ENCODE measurements at places on chromosomes 12 and 14.

GRCh38 chr14:38256533-38256840 is 594 bp upstream of the CLEC14A start:
- DNase-seq: no peak

DNA sequence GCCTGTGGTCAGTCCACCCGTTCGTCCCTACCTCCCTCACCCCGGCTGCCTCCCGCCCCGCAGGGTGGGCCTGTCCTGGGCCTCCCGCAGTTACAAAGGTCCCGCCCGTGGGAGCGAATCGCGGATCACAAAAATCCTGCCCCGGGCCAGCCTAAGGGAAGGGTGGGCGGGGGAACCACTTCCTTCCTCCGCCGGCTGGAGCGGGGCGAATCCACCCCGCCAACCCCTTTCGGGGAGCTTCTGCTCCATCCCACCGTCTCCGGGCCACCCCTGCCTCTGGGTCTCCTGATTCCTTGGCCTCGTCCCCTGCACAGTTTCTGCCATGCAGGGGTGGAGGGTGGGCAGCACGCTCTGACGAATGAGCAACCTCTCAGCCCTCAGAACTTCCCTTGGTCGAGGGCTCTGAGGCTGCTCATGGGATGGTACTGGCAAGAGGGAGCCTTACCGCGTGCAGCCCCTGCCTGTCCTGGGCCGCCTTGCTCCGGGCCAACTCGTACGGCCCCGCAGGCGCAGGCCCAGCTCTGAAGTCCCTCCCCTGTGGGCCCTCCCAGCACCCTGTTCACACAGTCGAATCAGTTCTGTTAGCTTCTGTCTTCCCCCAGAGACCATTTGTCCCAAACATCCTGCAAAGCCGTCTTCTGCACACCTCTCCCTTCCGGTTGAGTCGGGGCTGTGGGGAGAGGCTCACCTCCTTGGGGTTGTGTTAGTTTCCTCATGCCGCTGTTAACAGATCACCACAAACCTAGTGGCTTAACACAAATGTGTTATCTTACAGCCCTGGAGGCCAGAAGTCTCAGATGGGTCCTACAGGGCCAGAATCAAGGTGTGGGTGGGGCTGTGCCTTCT is 589 bp upstream of the HVCN1 start:
- no peak for DNase-seq

GRCh38 chr14:71497645-71498086 is 434.6 kb upstream of the RGS6 start:
- no peak for DNase-seq

GRCh38 chr14:55650992-55651391 is 71.0 kb downstream of the KTN1 start:
- DNase-seq: no peak

DNA sequence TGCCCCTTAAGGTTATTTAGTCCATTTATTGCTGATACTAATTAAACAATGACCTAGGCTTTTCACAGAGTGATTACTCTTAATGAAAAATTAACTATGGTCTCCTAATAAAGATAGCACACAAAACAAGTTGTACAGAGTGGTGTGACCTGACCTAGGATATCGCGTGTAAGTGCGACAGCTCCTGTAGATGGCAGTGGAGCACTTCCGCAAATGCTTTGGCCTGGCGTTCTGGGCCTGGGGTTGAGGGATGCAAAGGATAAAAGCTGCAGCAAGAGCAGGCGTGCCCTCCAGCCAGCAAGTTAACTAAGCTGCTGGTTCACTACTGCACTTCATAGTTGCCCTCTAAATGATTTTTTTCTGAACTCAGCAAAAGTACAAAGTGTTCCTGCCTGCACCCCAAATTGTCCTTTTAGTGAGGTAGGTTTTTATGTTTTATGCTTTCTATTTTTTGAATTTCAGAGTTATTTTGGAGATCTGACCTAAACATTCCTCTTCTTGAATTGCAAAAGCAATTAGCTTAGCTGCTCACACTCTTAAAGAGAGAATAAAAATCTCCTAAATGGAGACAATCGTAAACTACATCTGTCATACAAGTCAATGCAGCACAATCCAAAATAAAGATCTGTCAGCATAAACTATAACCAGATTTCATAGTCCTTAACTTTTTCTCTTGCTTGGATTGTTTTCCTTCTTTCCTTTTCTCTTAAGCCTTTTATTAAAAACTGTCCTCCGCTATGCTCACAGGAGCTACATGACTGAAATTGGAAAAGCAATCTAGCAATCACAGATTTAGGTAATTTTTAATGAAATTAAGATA is 379.6 kb downstream of the LRIG3 start:
- DNase-seq: peak; percentile 52

DNA sequence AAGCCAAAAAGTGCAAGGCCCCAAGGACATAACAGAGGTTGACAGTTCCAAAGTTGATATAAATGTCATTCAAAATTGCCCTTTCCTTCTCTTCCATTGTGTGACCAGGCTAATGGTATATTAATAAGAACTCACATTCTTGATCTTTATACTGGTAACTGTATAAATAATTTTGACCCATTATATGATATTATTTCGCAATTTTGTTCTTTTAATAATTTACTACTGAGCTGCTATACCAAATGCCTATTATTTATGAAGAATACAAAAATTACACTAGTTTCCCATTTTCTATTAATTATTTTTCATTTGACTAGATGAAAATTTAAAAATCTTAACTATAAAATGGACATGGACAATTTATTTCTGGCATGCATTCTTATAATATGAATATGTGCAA is 370.2 kb downstream of the SOX5 start:
- DNase-seq: no peak

DNA sequence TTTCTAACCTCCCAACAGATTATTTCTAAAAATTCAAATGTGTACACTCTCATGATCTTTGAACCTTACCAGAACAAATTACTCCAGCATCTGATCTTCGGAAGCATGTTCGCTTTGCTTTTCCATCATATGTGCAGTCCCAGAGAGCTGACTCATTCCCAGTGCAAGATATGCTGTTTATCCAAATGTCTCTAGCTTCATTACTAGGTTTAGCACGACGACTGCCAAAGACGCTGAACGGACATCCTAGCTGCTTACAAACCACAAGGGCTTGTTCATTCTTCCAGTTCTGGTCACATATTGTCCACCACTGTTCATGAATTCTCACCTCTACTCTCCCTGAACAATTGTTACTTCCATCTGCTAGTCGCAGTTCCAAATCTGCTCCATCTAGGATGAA is 40.5 kb downstream of the CD163L1 start:
- DNase-seq: no peak

- peak; percentile 64 for DNase-seq
These were observed 27.7 kb downstream of the FIGNL2 start for GRCh38 chr12:51820526-51821439.

DNA sequence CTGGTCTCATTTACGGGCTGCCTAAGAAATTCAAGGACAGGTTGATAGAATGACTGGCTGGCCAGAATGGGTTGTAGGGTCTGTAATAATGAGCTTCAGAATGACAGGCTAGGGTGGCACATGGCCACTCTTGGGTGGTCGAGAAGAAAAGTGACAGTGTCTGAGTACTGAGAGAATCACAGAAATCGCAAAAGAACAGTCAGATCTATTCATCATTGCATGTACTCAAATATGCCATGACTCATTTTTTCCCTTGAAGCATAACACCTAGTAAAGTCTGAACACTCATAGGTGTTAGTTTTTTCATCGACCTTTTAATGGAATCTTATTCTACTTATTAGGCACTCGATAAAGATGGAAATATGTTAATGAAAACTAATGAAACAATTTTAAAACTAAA is 37.8 kb upstream of the SEL1L start:
- no peak for DNase-seq

- DNase-seq: no peak
These were observed 75.3 kb downstream of the CCDC88C start for GRCh38 chr14:91342206-91342760.

GRCh38 chr14:71262441-71262840 is 355.2 kb downstream of the PCNX1 start:
- no peak for DNase-seq

DNA sequence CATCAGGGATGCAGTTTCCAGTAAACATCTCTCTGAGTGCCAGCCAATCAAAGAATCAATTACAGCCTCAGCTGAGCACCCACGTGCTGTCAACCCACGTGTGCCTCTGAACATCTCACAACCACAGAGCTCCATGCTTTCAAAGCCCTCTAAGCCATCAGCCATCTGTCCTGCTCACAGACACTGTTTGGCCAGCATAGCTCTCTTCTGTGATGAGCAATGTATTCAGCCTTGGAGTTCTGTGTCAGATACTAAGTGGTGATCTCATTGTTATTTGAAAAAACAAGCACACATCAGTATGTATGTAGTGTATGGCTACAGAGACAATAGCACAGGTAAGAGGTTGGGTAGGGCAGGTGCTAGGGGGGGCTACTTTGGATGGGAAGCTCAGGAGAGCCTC is 94.3 kb downstream of the RGS6 start:
- DNase-seq: no peak

GRCh38 chr14:51395361-51395849 is 155.4 kb downstream of the TMX1 start:
- peak; percentile 96 for DNase-seq

- DNase-seq: no peak
These were observed 189.4 kb upstream of the FOXG1 start for GRCh38 chr14:28577187-28577586.

DNA sequence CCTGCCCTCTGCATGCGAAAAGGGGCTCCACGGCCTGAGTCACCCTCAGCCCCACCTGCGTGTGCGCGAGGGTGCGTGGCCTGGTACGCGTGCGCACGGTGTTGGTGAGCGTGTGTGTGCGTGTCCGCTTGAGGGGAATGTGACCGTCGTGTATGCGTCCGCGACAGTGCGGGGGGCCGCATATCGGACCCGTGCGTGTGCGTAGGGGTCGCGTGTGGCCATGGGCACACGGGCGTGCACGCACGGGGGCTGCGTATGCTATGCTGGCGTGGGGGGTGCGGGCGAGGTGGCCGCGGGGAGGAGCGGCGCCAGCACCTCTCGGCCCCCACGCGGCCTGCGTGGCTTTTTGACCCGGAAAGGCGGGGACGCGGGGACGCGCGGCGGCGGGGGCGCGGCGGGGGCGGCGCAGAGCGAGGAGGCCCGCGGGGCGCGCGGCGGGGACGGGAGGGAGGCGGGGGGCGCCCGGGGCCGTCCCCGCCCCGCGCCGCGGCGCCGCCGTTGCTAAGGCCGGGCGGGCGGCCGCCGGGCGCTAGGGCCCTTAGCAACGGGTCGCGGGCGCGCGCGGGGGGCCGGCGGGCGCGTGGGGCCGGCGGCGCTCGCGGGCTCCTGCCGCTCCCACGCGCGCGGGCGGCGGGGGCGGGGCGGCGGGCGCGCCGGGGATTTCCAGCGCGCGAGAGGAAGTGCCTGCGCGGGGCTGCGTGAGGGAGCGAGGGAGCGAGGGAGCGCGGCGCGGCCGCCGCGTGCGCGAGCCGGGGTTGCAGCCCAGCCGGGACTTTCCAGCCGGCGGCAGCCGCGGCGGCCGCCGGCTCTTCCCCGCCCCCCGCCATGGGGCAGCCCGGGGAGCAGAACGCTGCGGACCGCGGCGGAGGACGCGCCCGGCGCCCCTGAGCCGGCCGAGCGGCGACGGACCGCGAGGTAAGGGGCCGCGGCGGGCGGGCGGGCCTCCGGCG is at the start of gene TRAF3:
TRAF3 (plus strand) TSS at position 689 of the 950 bp plus-strand sequence. CDS start 92,753 bp downstream, outside the sequence.
- DNase-seq: no peak

DNA sequence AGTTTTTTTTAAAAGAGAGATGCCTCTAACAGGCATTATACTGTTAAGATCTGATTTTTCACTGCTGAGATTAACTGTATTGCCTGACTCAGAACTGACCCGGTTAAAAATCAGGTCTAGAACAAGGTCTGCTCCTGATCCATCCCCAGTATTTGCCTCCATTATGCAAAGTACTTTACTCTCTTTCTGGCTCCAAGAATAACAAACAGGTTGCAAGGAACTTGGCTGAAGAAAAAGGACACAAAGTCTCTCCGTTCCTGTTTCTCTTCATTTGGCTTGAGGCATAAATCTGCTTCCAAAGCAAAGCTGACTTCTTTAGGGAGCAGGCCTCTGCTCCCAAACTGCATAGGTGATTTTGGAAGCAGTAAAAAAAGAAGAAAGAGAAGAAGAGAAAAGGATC is 199.3 kb upstream of the PDZRN4 start:
- no peak for DNase-seq

DNA sequence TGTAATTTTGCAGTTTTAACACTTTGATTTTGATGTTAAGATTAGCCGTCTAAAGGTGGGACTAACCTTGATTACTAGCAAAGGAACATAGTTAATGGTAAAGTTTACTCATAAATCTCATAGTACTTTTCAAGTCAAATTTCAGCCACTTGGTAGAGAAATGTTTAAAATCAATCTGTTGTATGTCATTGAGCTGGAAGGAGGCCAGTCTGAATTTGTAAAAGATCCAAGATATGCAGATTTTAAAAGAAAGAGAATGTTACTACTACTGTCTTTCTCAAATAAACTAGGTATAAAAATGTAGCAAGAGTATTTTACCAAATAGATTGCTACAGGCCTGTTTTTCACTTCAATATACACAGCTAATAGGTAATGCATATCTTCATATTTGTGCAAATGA is 600.8 kb upstream of the SEL1L start:
- no peak for DNase-seq

DNA sequence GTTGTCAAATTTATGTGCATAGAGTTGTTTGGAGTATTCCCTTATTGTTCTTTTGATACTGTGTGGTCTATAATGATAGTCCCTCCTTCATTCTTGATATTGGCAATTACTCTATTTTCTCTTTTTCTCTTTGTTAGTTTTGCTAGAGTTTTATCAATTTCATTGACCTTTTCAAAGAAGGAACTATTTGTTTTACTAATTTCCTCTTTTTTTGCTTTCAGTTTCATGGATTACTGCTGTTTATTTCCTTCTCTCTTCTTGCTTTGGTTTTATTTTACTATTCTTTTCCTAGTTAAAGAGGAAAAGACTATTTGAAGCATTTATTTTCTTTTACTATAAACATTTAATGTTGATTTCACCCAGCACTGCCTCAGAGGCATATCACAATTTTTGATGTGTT is 250.9 kb upstream of the PELI2 start:
- no peak for DNase-seq

Data from NCI-H446 (cell line).